ENCODE measurements at places on chromosomes 2 and 18.
A peak's percentile ranks its signal among the peaks of the same experiment; 100 is the strongest.

- no peak for DNase-seq
These were observed 148.5 kb downstream of the CAMKMT start for GRCh38 chr2:44510246-44510645.

DNA sequence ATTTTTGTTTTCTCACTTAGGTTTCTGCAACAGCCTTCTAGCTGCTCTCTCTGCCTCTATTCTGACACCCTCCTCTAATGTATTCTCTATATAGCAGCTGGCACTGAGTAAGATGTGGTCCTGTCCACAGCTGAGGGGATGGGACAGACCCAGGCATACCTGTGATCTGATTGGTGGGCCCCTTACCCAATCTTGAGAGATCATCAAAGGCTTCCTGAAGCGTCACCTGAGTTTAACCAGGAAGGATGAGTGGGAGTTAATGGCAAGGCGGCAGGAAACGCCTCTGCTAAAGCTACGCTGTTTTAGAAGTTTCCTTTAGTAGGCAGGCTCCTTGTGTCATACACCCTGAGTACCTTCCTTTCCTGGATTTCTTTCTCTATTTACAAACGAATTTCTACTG is 5.7 kb upstream of the TET3 start:
- DNase-seq: no peak

DNA sequence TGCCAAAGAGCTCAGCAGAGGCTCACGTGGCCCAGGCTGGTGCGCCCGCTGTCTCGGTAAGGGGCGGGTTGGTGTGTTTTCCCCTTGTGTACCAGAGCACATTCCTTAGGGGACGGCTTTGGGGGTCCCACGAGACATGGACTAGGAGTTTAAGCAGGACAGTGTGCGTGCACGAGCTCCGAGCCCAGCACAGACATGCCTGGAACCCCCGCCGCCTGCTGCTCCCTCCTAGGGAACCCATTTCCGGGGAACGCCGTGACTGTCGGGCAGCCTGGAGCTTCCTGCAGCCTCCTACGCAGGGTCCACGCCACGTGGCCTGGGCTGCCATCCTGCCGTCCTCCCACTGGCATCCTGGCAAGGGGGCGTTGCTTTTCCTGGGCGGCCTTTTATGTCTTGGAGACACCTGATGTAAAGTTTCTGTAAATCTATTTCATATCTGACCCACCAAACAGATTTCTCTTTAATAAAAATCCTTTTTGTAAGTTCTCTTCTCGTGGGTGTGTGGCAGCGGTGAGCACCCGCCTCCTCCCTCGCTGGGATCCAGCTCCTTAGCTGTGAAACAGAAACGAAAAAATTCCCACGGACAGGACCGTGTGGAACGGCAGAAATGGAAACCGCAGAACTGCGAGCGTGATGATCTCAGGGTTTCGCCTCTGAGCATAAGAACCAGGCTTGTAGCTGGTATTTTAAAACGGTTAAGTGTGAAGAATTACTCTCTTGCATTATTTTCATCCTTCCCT is 43.5 kb upstream of the KCNG2 start:
- no peak for DNase-seq

DNA sequence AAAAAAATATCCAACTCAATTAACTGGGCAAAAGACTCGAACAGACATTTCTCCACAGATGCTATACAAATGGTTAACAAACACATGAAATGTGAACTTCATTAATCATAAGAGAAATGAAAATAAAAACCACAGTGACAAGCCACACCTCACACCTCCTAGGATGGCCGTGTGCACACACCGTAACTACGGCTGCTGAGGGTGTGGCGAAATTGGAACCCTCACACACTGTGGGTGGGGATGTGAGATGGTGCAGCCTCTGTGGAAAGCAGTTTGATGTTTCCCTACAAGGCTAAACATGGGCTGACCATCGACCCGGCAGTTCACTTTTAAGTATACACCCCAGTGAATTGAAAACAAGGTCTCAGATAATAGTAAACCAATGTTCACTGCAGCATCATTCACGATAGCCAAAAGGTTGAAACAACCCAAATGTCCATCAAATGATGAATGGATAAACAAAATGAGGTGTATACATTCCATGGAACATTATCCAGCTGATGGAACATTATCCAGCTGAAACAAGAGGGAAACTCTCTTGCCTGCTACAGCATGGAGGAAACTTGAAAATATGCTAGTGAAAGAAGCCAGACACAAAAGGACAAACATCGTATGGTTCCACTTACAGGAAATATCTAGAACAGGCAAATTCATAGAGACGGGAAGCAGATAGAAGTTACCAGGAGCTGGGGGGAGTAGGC is 32.2 kb downstream of the ZAP70 start:
- DNase-seq: no peak

DNA sequence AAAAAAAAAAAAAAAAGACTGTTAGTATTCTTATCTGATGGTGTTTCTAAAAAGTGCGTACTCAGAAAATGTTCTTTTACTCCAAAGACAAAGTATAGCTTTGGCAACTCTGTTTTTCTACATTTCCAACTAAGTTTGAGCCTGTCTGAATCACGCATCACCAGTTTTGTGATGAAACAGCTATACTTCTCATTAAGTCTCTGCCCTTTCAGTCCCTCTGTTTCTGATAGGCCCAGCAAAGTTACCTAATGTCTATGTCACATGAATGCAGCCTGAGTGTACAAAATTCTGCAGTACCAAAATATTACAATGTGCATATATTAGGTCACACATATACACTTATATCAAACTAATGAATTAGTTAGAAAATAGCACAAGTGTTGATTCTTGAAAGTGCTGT is 22.4 kb downstream of the TWSG1 start:
- DNase-seq: no peak

- no peak for DNase-seq
These were observed 21.9 kb downstream of the SMAD2 start for GRCh38 chr18:47908592-47908991.

DNA sequence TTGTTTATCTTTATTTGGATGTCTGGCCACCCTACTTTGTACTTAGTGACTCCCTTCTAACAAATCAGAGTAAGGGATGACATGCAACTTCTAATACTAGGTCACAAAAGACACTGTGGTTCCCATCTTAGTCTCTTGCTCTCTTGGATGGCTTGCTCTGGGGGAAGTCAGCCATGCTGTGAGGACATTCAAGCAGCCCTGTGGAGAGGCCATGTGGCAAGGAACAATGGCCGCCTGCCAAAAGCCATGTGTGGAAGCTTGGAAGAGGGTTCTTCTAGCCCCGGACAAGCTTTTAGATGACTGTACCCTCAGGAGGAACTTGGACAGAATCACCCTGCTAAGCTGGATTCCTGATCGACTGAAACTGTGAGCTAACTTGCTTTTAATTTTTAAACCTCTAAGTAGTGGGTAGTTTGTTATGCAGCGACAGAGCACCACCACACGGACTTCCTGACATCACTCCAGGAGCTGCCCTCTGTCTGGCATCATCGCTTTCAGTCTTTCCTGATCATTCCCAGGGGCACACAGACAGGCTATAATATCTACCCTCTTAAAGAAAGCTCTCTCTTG is 116.8 kb upstream of the ODC1 start:
- no peak for DNase-seq

- no peak for DNase-seq
These were observed 3.1 kb downstream of the ARHGEF33 start for GRCh38 chr2:38892819-38893218.

DNA sequence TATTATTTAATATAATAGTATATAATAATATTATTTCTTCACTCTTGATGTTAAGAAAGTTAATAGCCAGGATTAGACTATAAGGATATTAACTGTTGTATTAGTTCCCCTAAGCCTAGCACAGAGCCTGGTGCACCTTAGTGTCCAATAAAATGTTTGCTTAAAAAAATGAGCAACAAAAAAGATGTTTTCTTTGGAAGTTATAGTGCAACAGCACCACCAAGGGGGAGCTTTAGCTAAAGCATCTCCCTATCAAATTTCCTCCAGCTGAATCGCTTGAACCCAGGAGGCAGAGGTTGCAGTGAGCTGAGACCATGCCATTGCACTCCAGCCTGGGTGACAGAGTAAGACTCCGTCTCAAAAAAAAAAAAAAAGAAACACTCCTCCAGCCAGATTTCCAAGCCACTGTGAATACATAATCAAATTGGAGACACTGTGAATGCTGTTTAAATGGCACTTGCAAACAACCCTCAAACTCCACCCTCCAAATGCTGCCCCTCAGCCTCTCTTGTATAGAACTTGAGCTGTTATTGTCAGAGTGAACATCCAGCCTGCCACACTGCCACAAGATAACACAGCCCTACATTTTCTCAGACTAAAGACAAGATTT is 221.9 kb downstream of the DYM start:
- DNase-seq: no peak

- DNase-seq: no peak
These were observed 407.2 kb upstream of the MYT1L start for GRCh38 chr2:2738276-2738675.

GRCh38 chr2:166653185-166653813 is 159.2 kb upstream of the SCN7A start:
- no peak for DNase-seq

DNA sequence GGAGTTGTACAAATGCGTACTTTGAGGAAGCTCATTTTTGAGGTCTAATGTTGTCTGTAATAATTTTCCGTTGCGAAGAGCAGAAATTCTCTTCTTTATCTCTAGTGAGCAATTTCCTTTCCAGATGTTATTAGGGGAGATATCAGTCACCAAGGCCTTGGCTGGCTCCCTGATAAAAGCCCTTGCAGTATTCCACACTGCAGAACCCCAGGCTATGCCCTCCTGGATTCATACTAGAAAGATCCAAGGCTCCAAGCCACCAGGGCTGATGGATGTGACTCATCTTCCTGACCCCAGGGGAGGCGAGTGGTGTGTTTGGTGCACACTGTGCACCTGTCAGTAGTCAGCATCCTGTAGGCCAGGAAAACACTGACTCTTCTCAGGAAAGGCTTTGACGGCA is 34.7 kb downstream of the INO80C start:
- no peak for DNase-seq

DNA sequence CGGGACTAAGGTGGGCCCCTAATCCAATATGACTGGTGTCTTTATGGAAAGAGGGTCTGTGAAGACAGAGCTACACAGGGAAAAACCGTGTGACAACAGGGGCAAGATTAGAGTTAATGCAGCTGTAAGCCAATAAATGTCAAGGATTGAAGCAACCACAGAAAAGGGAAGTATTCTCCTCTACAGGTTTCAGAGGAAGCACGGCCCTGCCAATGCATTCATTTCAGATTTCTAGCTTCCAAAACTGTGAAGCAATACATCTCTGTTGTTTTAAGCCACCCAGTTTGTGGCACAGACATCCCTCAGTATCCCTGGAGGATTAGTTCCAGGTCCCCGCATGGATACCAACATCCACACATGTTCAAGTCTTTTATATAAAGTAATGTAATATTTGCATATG is 48.8 kb downstream of the SPP2 start:
- DNase-seq: no peak

GRCh38 chr2:29159125-29159524 is 43.9 kb downstream of the CLIP4 start:
- DNase-seq: no peak

GRCh38 chr2:72007402-72007801 is 140.3 kb downstream of the CYP26B1 start:
- no peak for DNase-seq

DNA sequence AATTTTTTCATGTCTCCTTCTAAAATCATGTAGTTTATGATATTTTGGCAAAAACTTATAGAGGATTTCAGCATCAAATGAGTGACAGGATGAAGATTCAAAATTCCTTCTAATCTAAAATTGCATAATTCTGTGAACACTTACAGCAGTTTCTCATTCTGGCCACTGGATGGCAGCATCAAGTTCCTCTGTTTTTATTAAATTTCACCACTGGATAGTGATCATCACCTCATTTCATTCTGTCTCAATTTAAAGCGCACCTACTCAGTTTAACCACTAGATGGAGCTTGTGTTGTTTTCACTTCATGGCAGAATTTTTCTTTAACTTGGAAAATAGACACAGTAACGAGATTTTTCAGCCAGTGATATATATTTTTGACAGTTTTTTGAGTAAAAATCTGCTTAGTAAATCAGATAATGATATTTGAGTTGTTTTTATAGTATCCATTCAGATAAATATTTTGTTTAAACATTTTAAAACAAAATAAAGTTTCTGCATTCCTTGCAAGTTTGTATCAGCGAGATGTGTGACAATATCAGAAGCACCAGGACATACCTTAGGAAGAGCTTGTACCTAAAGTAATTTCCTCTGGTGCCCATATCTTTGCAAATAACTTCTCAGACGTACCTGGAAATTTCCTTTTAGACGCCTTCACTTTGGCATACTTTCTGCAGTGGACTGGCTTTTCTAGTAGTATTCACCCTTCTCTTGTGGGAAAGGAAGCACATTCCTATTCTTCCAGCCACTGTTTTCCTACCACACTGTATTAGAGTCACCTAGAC is 94.7 kb upstream of the ARHGAP15 start:
- DNase-seq: peak; percentile 24

DNA sequence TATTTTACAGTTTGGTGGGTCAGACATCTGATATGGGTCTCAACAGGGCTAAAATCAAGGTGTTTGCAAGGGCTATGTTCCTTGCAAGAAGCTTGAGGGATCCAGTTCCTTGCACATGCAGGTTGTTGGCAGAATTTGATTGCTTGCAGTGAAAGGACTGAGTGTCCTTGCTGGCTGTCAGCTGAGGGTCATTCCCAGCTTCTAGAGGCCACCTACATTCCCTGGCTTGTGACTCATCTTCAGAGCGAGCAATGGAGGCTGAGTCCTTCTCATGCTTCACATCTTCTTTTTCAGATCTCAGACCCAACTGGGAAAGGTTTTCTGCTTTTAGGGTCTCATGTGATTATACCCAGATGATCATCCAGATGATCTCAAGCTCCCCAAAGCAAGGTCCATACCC is 12.4 kb downstream of the MEX3C start:
- no peak for DNase-seq

DNA sequence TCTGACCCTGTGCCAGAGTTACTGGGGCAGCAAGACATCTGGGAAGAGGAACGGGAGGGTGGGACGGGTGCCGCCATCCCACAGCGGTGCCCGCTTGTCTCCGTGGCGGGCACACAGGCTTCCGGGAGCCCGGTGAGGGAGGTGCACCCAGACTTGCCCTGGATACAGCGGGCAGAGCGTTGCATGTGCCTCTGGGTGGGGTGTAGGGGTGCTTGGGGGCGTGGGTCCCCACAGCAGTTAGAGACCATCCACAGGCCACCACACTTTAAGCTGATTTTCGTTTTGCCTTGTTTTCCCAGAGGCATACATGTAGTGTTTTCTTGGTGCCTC is 45.1 kb downstream of the SH3BP4 start:
- DNase-seq: no peak

GRCh38 chr2:101121174-101121573 is 30.0 kb downstream of the TBC1D8 start:
- DNase-seq: no peak

- no peak for DNase-seq
These were observed 66.3 kb upstream of the XPO1 start for GRCh38 chr2:61604433-61604832.

GRCh38 chr2:239927424-239927981 is 97.6 kb downstream of the NDUFA10 start:
- DNase-seq: peak; percentile 57

DNA sequence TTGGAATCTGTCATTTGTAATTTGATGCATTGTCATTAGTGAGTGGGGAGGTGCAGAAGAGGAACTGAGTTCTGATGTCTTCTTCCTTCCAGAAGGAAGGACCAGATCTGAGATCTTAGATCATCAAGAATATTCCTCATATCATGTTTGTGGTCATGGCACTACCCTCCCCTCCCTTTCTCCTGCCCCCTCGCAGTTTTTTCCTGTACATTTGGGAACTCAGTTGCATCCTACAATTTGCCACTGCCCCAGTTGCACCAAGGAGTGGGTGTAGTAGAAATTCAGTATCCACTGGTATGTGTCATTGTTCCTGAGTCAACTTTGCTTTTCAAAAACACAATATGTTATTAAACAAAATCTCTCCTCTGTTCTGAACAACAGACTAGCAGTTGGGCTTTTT is 26.6 kb upstream of the ACVR1 start:
- DNase-seq: no peak

All from breast epithelium (tissue), 4 donors.